Hematopoietic multipotent progenitor cell treated with erythropoietin and hydrocortisone succinate and interleukin-3 and kit ligand, for 4 days (in vitro differentiated cells): ENCODE measurements at places on chromosomes 16 and 17.

- no peak for DNase-seq
These were observed 82.1 kb downstream of the KSR1 start for GRCh38 chr17:27538156-27538955.

DNA sequence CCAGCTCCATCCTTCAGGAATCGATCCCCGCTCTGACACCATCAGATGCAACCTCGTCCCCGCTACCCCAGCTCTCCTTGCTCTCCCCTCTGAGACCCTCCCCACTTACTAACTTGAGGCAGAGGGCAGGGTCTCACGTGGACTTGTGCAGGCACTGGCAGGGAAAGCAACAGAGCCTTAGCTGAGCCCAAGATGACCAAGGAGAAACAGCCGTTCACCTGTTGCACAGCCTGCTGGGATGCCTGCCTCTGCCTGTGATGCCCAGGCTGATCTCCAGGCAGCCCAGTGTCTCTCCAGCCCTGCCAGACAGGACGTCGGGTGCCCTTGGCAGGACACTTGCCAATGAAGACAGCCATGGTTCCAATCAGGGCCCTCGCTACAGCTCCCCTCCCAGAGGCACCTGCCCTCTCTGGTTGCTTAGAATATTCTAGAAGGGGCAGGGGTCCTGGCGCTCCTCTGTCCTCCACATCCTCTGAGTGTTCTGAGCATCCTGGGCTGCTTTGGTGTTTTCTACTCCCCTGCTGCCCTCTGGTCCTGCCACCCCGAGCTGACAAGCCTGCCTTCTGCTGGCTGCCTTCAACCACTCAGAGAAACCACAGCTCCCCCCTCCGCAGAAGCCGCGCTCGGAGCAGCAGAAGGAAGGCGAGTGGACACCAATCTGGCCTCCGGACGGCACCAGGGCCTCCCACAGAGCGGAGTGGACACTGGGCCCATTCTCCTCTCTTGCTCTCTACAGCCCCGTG, 6.7 kb downstream of the CEP295NL start:
- DNase-seq, result no peak

GRCh38 chr17:34246446-34246845, 8.6 kb upstream of the CCL2 start:
- peak; percentile 87 for DNase-seq

- DNase-seq, result peak; percentile 66
These were observed 18.5 kb downstream of the PLLP start for GRCh38 chr16:57265850-57266530.

GRCh38 chr17:1003972-1004768, 7.2 kb downstream of the TIMM22 start:
- DNase-seq, result no peak

GRCh38 chr16:56672761-56673536, 3.3 kb downstream of the MT1H start:
- no peak for DNase-seq

DNA sequence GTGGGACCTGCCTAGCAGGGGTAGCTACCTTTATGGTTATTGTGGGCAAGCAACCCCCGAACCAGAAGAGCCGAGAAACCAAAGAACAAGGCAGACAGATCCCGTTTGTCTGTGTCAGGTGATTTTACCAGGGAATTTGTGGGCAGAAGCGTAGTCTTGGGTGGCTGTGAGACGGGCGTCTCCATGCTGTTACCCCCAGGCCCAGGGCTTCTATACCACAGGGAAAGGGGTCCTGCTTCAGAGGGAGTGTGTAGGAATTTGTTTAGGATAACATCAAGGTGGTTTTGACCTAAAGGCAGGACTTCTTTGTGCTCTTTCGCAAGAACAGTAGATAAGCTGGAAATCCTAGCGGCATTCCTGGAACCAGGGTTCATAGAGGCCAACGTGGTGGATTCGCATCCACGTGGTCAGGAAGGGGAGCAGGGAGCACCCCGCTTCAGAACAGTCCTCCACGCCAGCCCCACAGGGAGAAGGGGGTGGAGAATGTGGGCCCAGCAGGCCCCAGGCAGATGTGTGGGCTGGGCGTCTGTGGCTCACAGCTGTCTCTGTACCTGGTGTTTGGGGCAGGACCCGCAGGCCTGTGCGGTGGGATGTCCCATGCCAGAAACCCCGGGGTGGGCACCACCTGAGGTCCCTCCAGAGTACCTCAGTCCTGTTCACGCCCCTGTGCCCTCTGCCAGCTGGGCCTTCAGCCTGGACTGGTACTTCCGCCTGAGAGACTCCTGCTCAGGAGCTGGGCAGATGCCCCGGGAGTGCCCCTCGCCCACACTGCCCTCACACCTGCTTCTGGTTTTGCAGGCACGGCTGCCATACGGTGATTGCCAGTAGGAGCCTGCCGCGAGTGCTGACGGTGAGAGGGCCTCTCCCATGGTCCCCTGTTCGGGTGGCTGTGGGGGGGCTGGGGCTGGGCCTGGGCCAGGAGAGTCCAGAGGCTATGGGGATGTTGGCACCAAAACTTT, 4.1 kb downstream of the DECR2 start:
- no peak for DNase-seq

DNA sequence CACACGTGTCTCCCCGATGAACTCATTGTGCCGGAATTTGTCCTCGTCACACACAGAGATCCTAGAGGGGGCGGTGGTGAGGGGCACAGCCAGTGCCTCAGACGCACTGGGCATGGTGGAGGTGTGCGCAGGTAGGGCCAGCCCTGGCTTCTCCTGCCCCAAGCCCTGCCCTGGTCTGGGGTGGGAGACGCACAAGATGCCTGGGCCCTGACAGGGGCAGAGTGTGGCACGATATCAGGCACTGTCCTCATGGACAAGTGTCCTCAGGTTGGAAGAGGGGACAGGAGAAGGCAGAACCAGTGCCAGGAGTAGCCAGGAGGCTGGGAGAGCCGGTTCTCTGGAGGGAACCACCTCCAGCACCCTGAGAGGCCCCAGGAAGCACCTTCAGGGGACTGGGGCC, 20.0 kb downstream of the DOC2B start:
- no peak for DNase-seq

DNA sequence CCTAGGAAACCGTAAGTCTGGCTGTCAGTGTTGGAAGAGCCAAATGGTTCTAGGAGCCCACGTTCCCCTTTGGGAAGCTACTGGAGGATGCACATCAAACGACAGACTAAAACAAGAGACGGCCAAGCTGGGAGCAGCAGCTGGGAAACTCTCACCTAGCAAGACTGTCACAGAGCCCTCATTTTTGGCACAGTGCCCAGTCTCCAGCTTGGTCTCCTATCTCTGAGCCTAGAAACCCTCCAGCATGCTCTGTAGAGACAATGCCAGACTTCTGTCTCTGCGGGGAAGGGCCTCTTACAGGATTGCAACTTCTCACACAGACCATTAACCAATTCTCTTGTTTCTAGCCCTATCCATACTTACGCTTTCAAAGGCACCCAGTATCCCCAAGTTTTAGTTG, 23.5 kb downstream of the GTF3C1 start:
- DNase-seq, result peak; percentile 61
